Mucosa of gallbladder (tissue), 1 donor: ENCODE measurements at places on chromosomes 4 and X. TPM values are rescaled to one million over a fixed set of nuclear protein-coding genes. Genes with fewer than 3 reads are reported as not detected.

- no peak for DNase-seq
Observed at GRCh38 chr4:111362941-111363361, 740.1 kb upstream of the PITX2 start.

NHSL2 gene
- 13.6 TPM for total RNA-seq

GRCh38 chr4:106017975-106018374, 122.7 kb downstream of the NPNT start:
- no peak for DNase-seq

DRP2 gene
- 0.29 TPM for total RNA-seq

GRCh38 chrX:6095469-6095868, 133.2 kb downstream of the NLGN4X start:
- no peak for DNase-seq

BGN gene
- total RNA-seq = 204 TPM
